ENCODE measurements at places on chromosomes 4 and X.

GRCh38 chrX:51891821-51892551 lies 1.4 kb upstream of the MAGED1 start:
- no peak overlapping the region for H3K4me3 ChIP-seq
- DNase-seq = peak; percentile 73
- H3K27ac ChIP-seq = no peak overlapping the region
- no peaks in the 10 kb centered on the region for H3K27me3 ChIP-seq
- peaks cover 2% of the 10 kb centered on the region for H3K36me3 ChIP-seq
- peaks cover 19% of the 10 kb centered on the region for H3K4me1 ChIP-seq

- DNase-seq = no peak
- H3K27ac ChIP-seq = no peak overlapping the region
- H3K36me3 ChIP-seq = no peaks in the 10 kb centered on the region
These were observed 4.4 kb upstream of the APBB2 start for GRCh38 chr4:41218703-41219102.

GRCh38 chr4:116501954-116502353 lies 583.4 kb downstream of the TRAM1L1 start:
- H3K27me3 ChIP-seq = no peaks in the 10 kb centered on the region
- DNase-seq = no peak
- no peaks in the 10 kb centered on the region for H3K4me1 ChIP-seq
- no peaks in the 10 kb centered on the region for H3K36me3 ChIP-seq
- H3K4me3 ChIP-seq = no peak overlapping the region
- no peak overlapping the region for H3K27ac ChIP-seq

- H3K4me1 ChIP-seq = no peaks in the 10 kb centered on the region
- H3K4me3 ChIP-seq = no peak overlapping the region
- no peak overlapping the region for H3K27ac ChIP-seq
- no peaks in the 10 kb centered on the region for H3K27me3 ChIP-seq
- DNase-seq = no peak
These were observed 12.3 kb upstream of the XPNPEP2 start for GRCh38 chrX:129726307-129727111.

- H3K27me3 ChIP-seq = no peaks in the 10 kb centered on the region
- no peak overlapping the region for H3K27ac ChIP-seq
- no peak for DNase-seq
- H3K36me3 ChIP-seq = no peaks in the 10 kb centered on the region
These were observed 145.1 kb upstream of the ARHGEF9 start for GRCh38 chrX:63930140-63930539.

- DNase-seq = no peak
- H3K27me3 ChIP-seq = no peaks in the 10 kb centered on the region
- peaks cover 11% of the 10 kb centered on the region for H3K4me1 ChIP-seq
- no peaks in the 10 kb centered on the region for H3K36me3 ChIP-seq
- H3K4me3 ChIP-seq = no peak overlapping the region
These were observed 418.6 kb upstream of the DIPK2B start for GRCh38 chrX:45619290-45619689.

DNA sequence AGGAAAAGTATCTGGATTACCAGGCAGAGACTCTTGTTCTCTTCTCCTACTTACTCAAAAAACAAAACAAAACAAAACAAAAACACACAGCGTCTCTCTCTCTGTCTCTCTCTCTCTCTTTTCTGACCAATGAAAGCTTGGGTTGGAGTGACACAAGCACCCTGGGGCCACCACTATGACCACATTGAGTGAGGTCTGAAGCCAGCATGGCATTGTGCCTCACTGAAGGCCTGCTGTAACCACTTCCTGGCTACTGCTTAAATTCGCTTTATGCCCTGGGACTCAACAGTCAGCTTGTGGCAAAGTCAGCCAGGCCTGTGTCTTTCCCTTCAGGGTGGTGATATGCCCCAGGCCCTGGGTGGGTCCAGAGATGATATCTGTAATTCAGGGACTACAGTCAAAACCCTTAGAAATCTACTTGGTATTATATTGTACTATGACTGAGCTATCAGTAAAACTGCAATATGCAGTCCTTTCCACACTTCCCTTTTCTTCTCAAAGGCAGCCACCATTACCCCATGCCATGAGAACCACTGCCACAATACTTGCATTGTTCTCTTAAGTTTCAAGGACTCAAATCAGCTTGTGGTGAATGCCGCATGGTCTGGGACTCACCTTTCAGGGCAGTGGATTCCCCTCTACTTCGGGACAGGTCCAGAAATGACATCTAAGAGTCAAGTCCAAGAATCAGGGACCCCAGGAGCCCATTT lies 606.8 kb upstream of the KLHL4 start:
- H3K36me3 ChIP-seq = no peaks in the 10 kb centered on the region
- no peak for DNase-seq
- no peak overlapping the region for H3K4me3 ChIP-seq
- H3K27me3 ChIP-seq = no peaks in the 10 kb centered on the region

DNA sequence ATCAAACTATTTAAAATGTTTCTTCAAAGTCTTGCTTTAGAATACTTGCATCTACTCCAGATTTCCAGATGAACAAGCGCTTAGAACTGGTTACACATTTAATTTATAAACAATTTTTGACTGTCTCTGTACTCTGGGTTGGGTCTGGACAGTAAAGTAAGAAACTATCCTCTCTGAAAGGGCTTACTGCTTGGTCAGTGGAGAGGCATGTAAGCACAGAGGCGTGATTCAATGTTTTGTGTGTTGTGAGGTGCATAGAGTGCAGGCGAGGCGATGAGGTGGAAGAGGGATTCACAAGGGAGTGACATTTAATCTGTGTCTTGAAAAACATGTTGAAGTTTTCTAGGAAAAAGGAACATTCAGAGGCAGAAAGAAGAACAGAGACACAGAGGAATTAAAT lies 231.4 kb downstream of the VEGFC start:
- no peaks in the 10 kb centered on the region for H3K36me3 ChIP-seq
- no peak for DNase-seq
- no peak overlapping the region for H3K4me3 ChIP-seq

- DNase-seq = no peak
- no peaks in the 10 kb centered on the region for H3K4me1 ChIP-seq
- no peaks in the 10 kb centered on the region for H3K36me3 ChIP-seq
- no peak overlapping the region for H3K4me3 ChIP-seq
- no peak overlapping the region for H3K27ac ChIP-seq
These were observed 14.4 kb downstream of the CHIC1 start for GRCh38 chrX:73577361-73577760.

- peaks cover 85% of the 10 kb centered on the region for H3K27me3 ChIP-seq
- H3K36me3 ChIP-seq = no peaks in the 10 kb centered on the region
- H3K4me1 ChIP-seq = peaks cover 23% of the 10 kb centered on the region
- no peak overlapping the region for H3K27ac ChIP-seq
These were observed 17.5 kb downstream of the DOK7 start for GRCh38 chr4:3480528-3481112.

GRCh38 chr4:53967986-53968385 lies 96.4 kb downstream of the CHIC2 start:
- H3K27ac ChIP-seq = no peak overlapping the region
- H3K27me3 ChIP-seq = no peaks in the 10 kb centered on the region
- no peak overlapping the region for H3K4me3 ChIP-seq

DNA sequence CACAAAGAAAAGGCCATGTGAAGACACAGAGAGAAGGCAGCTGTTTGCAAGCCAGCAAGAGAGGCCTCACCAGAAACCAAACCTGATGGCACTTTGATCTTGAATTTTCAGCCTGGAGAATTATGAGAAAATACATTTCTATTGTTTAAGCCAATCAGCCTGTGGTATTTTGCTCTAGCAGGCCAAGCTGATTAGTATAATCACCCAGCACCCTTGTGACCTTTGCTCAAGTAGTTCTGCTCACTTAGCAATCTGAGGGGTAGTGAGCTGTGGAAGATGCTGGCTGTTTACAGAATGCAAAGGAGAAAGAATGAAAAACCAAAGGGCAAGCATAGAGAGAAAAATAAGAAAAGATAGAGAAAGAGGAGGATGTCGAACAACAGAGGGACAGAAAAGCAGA lies 396.4 kb upstream of the BOD1L1 start:
- H3K27ac ChIP-seq = no peak overlapping the region
- no peaks in the 10 kb centered on the region for H3K36me3 ChIP-seq
- no peaks in the 10 kb centered on the region for H3K27me3 ChIP-seq
- no peaks in the 10 kb centered on the region for H3K4me1 ChIP-seq
- no peak overlapping the region for H3K4me3 ChIP-seq

DNA sequence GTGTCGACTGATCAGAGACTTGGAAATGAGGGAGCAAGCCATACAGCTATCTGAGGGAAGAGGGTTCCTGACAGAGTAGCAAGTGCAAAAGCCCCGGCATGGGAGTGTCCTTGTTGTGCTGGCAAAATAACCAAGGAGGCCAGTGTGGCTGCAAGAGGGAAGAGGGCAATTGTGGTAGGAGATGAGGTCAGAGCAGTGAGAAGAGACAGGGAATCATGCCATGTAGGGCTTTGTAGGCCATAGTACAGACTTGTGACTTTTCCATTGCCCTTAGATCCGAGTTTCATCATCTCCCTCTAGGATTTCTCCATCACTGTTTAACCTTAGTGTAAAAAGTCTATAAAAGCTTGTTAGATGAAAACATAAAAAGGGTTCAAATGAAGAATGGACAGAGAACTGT lies 76.2 kb downstream of the DOCK11 start:
- H3K4me1 ChIP-seq = no peaks in the 10 kb centered on the region
- H3K4me3 ChIP-seq = no peak overlapping the region
- H3K36me3 ChIP-seq = peaks cover 2% of the 10 kb centered on the region
- no peak overlapping the region for H3K27ac ChIP-seq

DNA sequence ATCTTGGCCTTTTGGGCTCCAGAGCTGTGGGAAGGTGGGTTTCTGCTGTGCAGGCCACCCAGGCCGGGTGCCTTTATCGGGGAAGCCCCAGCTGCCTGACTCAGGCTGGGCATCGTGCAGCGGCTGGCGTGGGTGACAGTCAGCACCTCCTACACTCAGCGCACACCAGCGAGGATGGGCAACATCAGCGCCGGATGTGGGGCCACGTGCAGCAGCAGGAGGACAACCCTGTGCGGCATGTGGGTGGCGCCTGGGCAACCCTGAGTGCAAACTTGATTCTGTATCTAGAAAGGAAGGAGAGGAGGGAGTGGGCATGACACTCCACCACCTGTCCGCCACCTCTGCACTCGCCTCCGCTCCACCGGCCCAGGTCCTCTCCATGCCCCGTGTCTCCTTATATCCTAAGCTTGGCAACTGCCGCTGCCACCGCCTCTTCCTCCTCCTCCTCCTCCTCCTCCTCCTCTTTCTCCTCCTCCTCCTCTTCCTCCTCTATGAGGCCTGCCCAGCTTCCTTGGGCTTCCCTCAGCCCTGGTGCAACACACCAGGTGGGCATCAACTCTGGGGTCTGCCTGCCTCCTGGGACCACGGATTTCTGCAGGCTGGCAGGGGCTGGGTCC lies 107.4 kb upstream of the AFAP1 start:
- H3K4me3 ChIP-seq = no peak overlapping the region
- no peaks in the 10 kb centered on the region for H3K36me3 ChIP-seq
- H3K27ac ChIP-seq = no peak overlapping the region
- H3K27me3 ChIP-seq = no peaks in the 10 kb centered on the region
- no peak for DNase-seq
- peaks cover 15% of the 10 kb centered on the region for H3K4me1 ChIP-seq

DNA sequence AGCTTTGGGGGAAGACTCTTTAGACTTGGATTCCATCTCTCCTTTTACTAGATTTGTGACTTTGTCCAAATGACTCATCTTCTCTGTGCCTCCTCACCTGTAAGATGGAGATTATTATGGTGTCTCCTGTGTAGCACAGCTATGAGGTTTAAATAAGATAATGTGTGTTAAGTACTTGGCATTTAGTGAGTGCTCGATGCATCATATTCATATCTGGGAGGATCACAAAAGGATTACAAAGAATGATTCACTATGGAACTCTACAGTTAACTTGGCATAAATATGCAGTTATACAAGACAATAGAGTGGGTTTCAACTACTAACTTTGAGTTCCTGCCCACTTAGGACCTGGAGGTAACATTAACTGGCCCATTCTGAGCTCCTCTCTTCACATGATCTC lies 2.3 kb downstream of the GBA3 start:
- no peaks in the 10 kb centered on the region for H3K4me1 ChIP-seq
- H3K27ac ChIP-seq = no peak overlapping the region
- no peaks in the 10 kb centered on the region for H3K27me3 ChIP-seq
- H3K36me3 ChIP-seq = no peaks in the 10 kb centered on the region
- DNase-seq = no peak

GRCh38 chr4:107363125-107363524 lies 327.0 kb upstream of the DKK2 start:
- H3K27ac ChIP-seq = no peak overlapping the region
- no peaks in the 10 kb centered on the region for H3K4me1 ChIP-seq
- H3K4me3 ChIP-seq = no peak overlapping the region
- DNase-seq = no peak
- H3K27me3 ChIP-seq = no peaks in the 10 kb centered on the region

- DNase-seq = no peak
- H3K4me3 ChIP-seq = peak overlapping the region; percentile 68
- no peak overlapping the region for H3K27ac ChIP-seq
- no peaks in the 10 kb centered on the region for H3K36me3 ChIP-seq
- peaks cover 18% of the 10 kb centered on the region for H3K4me1 ChIP-seq
These were observed 779 bp upstream of the PRSS12 start for GRCh38 chr4:118353534-118354030.

Data from suprapubic skin (tissue), 4 donors.